Heart right ventricle (tissue), 16 donors: ENCODE measurements at places on chromosomes 11 and 22. TPM values are rescaled to one million over a fixed set of nuclear protein-coding genes. Genes with fewer than 3 reads are reported as not detected.

ZNF215 gene
- total RNA-seq = 0.19 TPM

POU2AF3 gene
- total RNA-seq = 0.45 TPM

LRRC10B gene
- total RNA-seq = 0.47 TPM

BATF2 gene
- total RNA-seq = 1.4 TPM

TMEM151A gene
- not detected for total RNA-seq

GRCh38 chr22:17969701-17970113, 54.7 kb downstream of the MICAL3 start:
- DNase-seq = peak; percentile 49

DNA sequence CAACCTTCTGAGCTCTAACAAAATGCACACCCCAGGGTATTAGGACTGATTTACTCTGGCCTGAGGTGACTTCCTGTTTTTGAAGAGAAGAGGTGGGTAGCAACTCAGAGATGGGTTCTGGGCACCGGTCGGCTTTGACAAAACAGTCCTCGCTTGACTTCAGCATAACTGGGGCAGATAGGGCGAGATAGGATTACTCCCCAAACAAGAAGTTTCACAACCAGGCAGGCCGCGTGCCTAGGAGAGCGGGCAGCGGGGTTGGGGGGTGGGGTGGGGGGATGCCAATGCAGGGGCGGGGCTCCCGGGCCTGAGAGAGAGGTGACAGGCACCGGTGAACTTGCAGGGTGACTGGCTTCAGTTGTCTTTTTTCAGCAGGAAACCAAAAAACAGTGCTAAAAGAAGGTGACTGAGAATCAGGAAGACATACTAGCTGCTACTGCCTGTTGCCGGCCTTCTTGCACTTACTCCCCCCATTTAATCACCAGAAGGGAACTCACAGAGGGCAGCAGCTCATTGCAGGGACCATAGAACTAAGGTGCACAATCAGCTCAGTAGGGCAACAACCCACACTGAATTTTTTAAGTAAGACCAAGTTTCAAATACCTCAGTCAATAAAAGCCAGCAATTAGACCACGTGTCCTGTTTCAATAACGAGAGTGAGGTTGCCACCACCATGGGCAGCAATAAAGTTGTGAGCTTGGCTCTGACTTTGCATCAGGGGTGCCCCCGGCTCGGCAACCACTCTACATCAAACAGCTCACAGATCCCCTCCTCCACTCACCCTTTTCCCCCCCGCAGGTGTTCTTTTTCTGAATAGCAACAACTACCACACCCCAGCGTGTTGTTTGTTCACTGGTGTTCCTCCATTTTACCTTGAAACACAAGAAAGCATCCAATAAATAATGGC, 37.2 kb upstream of the ETS1 start:
- no peak for DNase-seq

- no peak for DNase-seq
Measured at GRCh38 chr11:106311531-106312230, 234.2 kb downstream of the AASDHPPT start.

GRCh38 chr11:117875382-117876058, 938 bp downstream of the FXYD6 start:
- no peak for DNase-seq

- DNase-seq = no peak
Measured at GRCh38 chr11:20511982-20512381, 87.4 kb upstream of the SLC6A5 start.

- no peak for DNase-seq
Measured at GRCh38 chr11:4865855-4866254, 15.8 kb upstream of the OR51T1 start.

DNA sequence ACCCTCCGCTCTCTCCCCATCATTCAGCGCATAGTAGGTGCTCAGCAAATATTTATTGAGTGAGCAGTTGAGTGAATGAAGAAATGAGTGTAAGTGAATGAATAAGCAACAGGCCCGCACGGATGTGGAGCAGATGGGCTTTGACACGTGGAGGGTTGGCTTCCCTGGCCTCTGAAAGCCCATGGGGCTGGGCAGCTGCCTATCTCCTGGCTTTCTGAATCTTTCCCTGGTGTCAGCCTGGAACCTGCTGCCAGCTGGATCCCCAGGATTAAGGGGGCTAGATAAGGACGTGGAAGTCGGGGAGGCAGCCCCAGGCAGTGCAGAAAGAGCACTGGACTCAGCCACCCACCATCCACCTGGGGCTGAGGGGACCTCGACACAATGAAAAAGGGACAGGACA, 12.6 kb downstream of the IL2RB start:
- no peak for DNase-seq

DNA sequence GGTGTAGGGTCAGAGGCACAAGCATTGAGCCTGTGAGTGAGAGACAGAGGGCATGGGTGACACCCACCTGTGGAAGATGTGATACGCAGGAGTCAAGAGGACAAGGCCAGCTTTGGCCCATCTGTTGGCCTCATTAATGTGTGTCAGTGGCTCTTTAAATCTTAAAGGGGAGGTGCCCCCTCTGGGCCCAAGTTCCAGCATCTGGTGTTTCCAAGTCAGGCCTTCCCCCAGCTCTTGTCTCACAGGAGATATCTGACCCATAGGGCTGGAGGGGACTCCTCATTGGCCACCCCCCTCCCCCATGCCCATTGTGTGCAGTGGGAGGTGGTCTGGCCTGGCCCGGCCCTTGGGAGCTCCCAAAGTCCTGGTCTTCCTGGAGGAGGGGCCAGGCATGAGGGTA, 8.9 kb downstream of the KCNK7 start:
- no peak for DNase-seq

- no peak for DNase-seq
Measured at GRCh38 chr11:577611-577894, 1.3 kb downstream of the PHRF1 start.

- peak; percentile 54 for DNase-seq
Measured at GRCh38 chr11:94740083-94741021, 27.8 kb upstream of the AMOTL1 start.

DNA sequence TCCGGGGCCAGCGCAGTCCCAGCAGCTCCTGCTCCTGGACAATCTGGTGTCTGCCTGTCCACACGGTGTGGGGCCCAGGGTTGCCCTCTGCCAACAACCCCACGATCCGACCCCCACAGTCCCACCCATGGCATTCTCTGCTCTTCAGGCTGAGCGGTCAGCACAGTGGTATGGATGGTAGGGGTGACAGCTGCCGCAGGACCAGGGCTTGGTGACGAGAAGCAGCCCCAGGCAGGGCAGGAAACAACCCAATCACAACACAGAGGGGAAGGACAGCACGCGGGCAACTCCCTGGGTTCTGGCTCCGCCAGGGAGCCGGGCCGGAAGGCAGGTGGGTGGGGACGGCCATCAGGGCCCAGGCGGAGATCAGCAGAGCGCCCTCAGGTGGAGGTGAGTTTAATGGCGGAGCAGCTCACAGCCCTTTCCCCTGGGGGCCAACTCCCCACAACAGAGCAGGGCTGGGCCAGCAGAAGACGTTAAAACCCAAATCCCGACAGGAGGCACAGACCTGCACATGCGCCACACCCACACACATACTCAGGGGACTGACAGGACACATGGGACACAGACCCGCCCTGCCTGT, 5.3 kb upstream of the CHADL start:
- no peak for DNase-seq
